Esophagus mucosa (tissue), 1 donor: ENCODE measurements at places on chromosomes 13 and 19. TPM values are rescaled to one million over a fixed set of nuclear protein-coding genes. Genes with fewer than 3 reads are reported as not detected.

RYR1 gene
- 6.4 TPM for total RNA-seq

TEX29 gene
- total RNA-seq, result not detected

ZNF749 gene
- total RNA-seq, result 6.4 TPM

RB1 gene
- total RNA-seq, result 36.1 TPM

LTBP4 gene
- 68.1 TPM for total RNA-seq

SELENOV gene
- total RNA-seq, result not detected

GRIN2D gene
- 0.04 TPM for total RNA-seq

KLK8 gene
- total RNA-seq, result 418 TPM

CACNG7 gene
- not detected for total RNA-seq

DAND5 gene
- not detected for total RNA-seq

F7 gene
- not detected for total RNA-seq

ATP8A2 gene
- total RNA-seq, result not detected
